ENCODE measurements at places on chromosomes 6 and 20. TPM values are rescaled to one million over a fixed set of nuclear protein-coding genes. Genes with fewer than 3 reads are reported as not detected.

UBD gene
- total RNA-seq: not detected

DNA sequence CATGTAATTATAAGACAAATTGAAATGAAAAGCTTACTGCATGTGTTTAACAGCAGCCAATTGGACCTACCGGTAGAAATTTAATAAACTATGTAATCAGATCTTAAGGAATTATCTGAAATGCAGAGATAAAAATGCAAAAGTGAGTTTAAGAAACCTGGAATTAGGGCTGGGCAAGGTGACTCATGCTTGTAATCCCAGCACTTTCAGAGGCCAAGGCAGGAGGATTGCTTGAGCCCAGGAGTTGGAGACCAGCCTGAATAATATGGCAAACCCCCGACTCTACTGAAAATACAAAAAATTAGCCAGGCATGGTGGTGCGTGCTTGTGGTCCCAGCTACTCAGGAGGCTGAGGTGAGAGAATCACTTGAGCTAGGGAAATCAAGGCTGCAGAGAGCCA, 74.1 kb downstream of the HFE start:
- no peak for DNase-seq

RSPH3 gene
- total RNA-seq: 8.8 TPM

GRCh38 chr6:165597821-165598220, 65.2 kb downstream of the PDE10A start:
- DNase-seq: no peak

DNA sequence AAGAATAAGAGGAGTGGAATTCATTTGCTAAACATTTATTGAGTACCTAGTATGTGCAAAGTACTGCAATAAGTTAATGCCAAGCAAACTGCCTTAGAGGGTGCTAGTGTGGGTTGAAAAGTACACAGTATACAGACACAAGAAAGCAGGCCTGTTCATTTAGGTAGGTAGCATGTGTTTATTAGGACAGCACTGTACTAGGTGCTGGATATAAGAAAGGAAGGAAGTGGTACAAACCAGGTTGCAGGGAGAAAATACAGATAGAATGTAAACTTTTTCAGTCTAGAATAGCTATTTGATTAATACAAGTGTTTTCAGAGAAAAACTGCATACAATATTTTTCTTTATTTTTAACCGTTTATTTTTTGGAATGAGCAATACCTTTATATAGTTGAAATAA, 68.1 kb downstream of the PHF20 start:
- DNase-seq: no peak

NOTCH4 gene
- 0.53 TPM for total RNA-seq

Data from myocyte (in vitro differentiated cells).